ENCODE measurements at places on chromosomes 3 and 15.

DNA sequence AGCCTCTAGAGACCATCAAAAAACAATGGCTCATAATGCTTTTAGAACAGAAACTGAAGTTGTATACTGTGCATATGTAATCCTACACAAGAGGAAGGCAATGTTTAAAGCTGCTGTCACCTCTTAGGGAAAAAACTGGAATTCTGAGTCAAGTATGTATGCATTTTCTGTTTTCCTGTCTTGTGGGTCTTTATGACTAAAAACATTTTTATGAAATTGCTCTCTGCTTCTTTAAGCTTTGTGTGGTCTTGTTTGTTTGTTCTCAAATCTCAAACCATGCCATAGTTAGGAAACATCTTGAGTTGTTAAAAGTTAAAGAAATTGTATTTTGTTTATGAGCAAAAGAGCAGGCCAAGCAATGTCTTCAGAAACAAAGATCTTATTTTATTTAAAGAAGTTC, 80.9 kb upstream of the SOX2 start:
- no peak for DNase-seq

- DNase-seq, result no peak
Measured at GRCh38 chr15:80242132-80242769, 9.8 kb downstream of the CTXND1 start.

- DNase-seq, result no peak
Measured at GRCh38 chr3:179735321-179735720, 82.5 kb downstream of the USP13 start.

GRCh38 chr3:183464480-183464879, 36.1 kb upstream of the MCF2L2 start:
- DNase-seq, result no peak

DNA sequence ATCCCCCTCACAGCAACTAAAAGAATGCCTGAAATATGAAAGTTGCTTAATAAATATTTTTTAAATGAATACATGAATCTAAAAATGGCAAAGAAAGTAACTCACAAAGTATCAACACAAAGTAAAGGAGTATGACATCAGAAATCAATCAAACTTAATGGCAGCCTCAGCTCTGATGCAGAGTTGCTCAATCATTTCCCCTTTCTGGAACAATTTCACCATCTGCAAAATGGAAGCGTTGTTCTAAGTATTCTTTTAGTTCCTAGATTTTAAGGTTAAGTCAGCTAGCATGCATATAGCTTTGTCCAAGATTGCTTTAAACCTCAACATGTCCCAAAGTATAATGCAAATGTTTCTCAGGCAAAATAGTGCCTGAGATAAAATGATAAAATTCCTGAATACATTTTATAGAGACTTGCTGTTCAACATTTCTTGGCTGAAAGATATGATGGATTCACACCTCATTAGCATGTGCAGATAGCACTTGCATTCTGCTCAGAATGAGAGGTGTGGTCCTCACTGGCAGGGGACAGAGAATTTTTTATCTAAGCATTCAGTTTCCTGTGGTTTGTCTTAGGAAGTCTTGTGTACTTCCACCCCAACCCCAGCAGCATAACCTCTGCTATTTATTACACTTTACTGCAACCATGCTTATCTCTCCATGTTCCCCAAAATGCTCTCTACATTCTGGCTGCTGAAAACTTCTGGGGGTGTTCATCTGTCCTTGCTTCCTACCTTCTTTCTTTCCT, 429.3 kb downstream of the GRM7 start:
- no peak for DNase-seq

- no peak for DNase-seq
Measured at GRCh38 chr15:96334705-96335410, 4.4 kb downstream of the NR2F2 start.

- no peak for DNase-seq
Measured at GRCh38 chr15:99019558-99020540, 12.3 kb upstream of the PGPEP1L start.

GRCh38 chr3:195184716-195185421, 86.1 kb downstream of the XXYLT1 start:
- no peak for DNase-seq

DNA sequence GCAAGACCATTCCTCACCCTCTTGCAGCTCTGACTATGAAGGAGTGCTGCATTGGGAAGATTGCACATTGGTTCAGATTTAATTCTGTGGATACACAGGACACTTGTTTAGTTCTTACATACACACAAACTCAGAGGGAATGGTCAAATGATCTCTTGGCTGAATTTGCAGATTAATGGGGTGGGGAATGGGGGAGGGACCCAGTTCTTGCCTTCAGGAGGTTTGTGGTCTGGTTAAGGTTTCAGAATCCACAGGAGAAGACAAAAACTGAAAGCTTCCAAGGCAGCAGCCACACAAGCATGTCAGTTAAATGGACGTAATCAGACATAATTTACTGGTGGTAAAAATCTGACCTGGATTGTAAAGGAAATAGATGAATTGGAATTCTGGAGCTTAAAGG, 257.1 kb upstream of the ROPN1 start:
- no peak for DNase-seq

GRCh38 chr3:185560676-185561075, 8.3 kb upstream of the LIPH start:
- DNase-seq, result no peak

- peak; percentile 58 for DNase-seq
Measured at GRCh38 chr3:150278843-150279381, 129.2 kb upstream of the TSC22D2 start.

DNA sequence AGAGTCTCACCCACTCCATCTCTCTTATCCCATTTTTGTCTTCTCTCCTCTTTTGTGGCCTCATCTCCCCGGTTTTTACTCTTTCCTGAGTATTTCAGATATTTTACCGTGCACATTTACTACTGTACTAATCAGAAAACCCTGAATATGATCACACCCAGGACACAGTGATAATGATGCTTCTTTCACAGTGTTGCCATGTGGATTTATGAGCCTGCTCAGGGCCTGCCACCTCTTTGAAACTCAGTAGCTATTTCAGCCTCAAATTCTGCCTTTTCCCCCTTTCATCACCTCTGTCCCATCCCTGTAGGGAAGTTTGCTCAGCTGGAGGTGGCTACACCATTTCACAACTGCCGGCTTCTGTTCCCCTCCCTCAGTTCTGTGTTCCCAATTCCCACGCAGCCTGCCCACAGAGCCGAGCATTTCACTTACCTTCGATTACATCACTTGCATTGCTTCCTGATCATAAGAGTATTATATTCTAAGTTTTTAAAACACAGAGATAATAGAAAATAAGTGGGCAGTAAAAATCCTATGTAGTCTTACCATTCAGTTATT, 33.2 kb downstream of the ARNT2 start:
- peak; percentile 4 for DNase-seq

GRCh38 chr3:66665021-66665695, 164.3 kb upstream of the LRIG1 start:
- DNase-seq, result no peak

- DNase-seq, result no peak
Measured at GRCh38 chr3:36972163-36972562, 20.8 kb downstream of the EPM2AIP1 start.

- no peak for DNase-seq
Measured at GRCh38 chr3:21620511-21621155, 130.4 kb downstream of the ZNF385D start.

DNA sequence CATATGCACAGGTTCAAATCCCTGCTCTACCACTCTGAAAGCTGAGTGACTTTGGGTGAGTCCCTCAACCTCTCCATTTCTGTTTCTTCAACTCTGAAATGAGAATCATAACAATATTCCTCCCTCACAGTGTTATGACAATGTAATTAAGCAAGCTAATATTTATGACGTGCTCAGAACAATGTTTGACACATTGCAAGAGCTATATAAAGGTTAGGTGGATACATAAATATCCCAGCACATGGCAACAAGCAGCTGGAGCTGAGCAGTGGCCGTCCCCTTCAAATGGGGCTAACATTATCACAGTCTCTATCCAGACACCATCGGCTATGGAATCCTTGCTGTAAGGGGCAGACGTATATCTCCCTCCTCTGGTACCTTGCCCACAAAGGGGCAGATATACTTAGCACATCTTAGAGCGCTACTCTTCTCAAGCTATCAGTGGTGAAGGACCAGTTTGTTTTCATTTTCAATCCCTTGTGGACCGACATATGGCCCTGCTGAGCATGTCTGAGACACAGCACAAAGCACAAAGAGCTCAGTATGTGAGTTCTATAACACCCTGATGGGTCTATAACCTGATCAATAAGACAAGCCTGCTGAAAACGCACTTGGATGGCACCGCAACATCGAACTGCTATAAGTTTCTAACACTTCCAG, 80.9 kb downstream of the PRICKLE2 start:
- no peak for DNase-seq

GRCh38 chr3:196800742-196801434, 61.2 kb downstream of the PAK2 start:
- DNase-seq, result no peak

DNA sequence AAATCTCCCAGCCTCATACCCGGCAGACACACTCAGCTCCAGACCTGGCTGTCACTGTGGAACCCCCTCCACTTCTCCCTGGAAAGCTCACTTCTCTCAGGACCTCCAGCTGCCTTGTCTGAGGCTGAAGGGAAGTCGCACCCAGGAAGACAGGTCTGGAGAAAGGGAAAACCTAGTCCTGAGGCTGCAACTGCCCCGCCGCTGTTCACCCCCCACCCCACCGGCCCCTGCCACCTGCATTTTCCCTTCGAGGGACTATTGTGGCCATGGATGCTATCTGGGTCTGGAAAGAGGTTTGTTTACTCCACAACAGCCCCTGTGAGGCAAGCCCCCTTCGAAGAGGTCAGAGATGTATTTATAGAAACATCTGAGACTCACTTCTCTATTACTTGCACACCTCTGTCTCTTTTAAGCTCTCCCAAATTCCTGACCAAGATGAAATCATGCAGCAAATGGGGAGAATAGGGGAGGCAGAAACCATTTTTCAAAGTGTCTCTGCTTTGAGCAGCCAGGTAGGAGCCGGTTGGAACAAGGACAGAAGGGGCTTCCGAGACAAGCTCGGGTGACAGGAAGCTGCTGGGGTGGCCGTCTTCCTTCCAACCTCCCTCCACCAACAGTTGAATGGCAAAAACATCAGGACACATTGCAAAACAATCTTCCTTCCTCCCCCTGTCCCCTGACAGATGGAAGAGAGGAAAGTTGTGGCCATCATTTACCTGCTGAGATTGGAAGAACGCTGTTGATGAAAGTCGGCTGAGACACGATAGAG, 518 bp downstream of the COLQ start:
- no peak for DNase-seq

GRCh38 chr3:13626396-13626795, 77.5 kb downstream of the FBLN2 start:
- DNase-seq, result no peak

- no peak for DNase-seq
Measured at GRCh38 chr15:35697549-35698299, 151.8 kb upstream of the DPH6 start.

- DNase-seq, result no peak
Measured at GRCh38 chr15:40163657-40164416, 3.0 kb downstream of the BUB1B start.

GRCh38 chr3:19522305-19522704, 374.0 kb downstream of the KCNH8 start:
- no peak for DNase-seq

DNA sequence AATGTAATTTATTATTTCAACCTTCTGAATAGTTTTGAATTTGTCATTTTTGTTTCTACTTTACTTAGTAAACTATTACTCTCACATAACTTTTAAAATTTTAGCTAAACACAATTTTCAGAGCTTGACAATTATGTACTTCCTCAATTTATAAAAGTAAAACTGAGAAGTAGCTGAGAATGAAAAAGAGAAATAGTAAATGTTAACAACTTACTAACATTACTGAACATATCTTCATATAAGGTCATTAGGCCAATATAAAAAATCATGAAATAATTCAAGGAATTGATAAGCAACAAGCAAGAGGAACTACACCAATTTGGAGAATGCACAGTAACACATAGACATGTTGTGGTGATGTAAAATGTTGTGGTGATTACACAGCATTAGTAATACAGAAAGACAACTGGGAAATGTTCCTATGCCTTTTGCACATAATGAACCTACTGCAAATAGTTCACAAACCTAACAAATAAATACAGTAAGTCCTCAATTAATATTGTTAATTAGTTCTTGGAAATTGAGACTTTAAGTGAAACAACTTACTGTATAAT, 137.9 kb downstream of the CBLB start:
- no peak for DNase-seq

- peak; percentile 32 for DNase-seq
Measured at GRCh38 chr3:38479431-38480092, 16.6 kb upstream of the EXOG start.

GRCh38 chr3:8416965-8417364, 84.7 kb upstream of the LMCD1 start:
- DNase-seq, result peak; percentile 49

GRCh38 chr3:60650171-60650570, 601.1 kb downstream of the FHIT start:
- DNase-seq, result no peak

DNA sequence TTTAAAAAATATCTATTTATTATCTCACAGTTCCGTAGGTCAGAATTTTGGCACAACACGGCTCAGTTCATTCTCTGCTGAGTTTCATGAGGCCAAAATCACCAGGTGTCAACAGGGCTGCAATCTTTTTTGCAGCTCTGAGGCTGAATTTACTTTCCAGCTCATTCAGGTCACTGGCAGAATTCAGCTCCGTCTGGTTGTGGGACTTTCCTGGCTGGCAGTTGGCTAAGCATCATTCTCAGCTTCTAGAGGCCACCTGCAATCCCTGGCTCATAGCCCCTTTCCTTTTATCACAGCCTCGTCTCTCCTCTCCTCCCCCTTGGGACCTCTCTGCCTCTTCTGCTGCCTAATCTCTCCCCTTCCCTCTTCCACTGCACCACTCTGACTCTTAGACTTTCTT, 174.0 kb upstream of the WNT5A start:
- DNase-seq, result no peak

- DNase-seq, result no peak
Measured at GRCh38 chr3:64104691-64105111, 81.4 kb upstream of the PSMD6 start.

GRCh38 chr3:45029661-45030060, 3.6 kb downstream of the CLEC3B start:
- no peak for DNase-seq

DNA sequence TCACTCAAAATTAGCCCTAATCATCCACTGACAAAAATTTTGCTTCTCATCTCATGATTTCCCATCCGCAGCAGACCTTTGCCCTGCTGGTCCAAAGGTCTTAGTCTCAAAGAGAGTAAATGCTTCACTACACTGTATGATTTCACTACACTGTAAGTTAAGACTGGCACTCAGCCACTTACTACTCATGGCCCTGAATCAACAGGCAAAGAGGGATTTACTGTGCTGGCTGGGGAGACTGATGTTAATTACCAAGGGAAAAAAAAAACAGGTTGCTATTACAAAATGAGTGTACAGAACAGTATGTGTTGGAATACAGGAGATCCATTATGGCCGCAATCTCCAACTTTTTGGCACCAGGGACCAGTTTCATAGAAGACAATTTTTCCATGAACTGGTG, 214.8 kb downstream of the ZMAT3 start:
- no peak for DNase-seq

DNA sequence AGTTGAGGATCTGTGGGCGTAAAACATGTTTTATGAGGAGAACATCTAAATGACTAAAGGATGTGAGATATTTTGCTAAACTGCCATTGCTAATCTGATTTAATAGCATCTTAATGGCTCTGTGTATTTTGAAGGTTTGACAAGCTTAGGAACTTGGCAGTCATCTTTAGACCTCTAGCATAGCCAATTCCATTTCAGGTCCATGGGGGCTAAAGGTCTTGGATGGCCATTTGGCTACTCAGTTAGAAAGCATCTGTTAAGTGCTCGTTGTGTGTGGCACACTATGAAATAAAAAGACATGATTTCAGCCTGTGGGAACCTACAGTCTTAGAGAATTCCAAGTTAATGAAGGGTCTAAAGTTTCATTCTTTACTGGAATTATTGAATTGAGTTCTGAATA, 236.2 kb downstream of the IL5RA start:
- no peak for DNase-seq

Data from Peyer's patch (tissue), 4 donors.